Iris pigment epithelial cell (primary cell): ENCODE measurements at places on chromosomes 4 and X.
A peak's percentile ranks its signal among the peaks of the same experiment; 100 is the strongest.

GRCh38 chrX:154355094-154355775, 19.2 kb downstream of the FLNA start:
- no peak for DNase-seq

- no peak for DNase-seq
Observed at GRCh38 chr4:183467246-183467645, 22.8 kb downstream of the CDKN2AIP start.

- DNase-seq, result no peak
Observed at GRCh38 chr4:159018062-159018629, 84.7 kb upstream of the RAPGEF2 start.

DNA sequence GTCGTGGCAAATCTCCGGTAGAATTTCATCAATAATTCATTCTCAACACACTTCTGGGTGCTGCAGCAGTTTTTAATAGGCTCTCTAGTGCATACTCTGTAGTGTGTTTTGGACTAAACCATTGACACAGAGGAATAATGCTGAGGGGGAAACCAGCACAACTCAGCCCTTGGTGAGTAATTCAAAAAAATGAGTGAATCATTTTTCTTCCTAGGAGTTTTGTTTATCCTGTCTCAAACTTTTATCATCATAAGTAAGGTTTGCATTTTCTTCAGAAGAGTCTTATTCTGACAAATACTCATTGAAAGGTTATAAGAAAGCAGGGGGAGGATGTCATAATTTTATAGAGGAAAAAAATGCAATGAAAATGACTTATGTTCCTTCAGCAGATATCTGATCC, 2542.7 kb downstream of the PCDH7 start:
- peak; percentile 52 for DNase-seq

DNA sequence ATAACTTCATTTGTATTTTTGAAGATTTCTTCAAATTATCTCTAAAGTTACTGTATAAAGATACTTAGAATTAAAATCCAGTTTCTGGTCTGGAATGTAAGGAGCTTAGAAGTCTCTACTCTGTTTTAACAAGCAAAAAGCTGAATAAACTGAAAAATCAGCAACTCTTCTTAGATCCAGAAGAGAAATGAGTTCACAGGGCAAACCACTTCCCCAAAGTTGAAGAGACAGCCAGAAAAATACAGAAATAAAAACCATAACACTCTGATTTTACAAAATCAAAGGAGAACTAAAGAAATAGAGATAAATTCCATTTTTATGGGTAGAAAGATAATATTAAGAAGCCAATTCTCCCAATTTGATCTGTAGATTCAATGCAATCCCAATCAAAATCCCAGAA, 1166.8 kb downstream of the ADGRL3 start:
- no peak for DNase-seq

GRCh38 chr4:186775902-186776301, 52.2 kb upstream of the FAT1 start:
- DNase-seq, result peak; percentile 47

DNA sequence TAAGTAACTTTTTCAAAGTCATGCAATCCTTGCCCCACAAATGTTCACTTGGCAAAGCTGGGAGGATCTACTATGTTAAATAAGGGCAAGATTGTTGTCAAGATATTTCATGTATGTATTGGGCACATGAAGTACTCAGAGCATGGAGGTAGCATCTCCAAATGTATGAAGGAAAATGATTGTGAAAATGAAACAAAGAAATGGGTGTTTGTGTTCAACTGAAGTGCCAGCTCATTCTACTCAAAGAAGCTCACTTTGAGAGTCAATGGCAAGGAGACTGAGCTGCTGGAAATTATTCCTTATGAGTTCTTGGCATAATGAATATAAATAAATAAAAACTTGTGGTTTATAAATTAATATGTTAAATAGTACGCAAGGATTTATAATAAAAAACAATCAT, 124.5 kb upstream of the ARSJ start:
- DNase-seq, result no peak

DNA sequence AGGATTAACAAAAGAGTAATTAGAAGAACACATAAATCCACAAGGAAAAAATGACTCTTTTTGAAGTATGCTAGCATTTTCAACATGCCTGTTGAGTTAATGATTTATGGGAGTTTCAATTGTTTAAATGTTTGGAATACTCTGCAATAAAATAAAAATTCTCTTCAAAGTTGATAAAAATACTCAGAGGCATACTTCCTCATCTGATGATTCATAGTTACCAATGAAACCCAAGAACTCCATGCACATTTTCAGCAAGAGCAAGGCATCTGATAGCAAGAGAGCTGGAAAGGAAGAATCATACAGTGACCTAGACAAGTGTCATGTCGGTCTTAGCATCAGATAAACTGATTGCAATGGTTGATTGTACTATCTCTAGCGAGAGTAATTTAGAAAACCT, 443.7 kb upstream of the ATOH1 start:
- peak; percentile 76 for DNase-seq

- peak; percentile 58 for DNase-seq
Observed at GRCh38 chr4:110621328-110621812, 1.5 kb downstream of the PITX2 start.

DNA sequence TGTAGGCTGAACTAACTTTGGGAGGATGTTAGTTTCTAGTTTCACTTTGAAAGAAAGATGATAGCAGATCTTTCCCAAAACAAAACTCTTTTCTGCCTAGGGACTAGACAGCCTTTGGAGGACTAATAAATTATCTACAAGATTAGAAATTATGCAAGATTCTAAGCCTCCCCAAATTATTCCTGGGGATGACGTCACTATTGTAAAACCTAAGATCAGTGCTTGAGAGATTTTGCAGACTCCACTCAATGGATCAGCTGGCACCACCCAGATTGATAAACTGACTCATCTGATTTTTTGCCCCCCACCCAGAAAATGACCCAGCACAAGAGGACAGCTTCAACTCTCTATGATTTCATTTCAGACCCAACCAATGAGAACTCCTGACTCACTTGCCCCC, 1057.9 kb upstream of the DIAPH2 start:
- DNase-seq, result no peak

DNA sequence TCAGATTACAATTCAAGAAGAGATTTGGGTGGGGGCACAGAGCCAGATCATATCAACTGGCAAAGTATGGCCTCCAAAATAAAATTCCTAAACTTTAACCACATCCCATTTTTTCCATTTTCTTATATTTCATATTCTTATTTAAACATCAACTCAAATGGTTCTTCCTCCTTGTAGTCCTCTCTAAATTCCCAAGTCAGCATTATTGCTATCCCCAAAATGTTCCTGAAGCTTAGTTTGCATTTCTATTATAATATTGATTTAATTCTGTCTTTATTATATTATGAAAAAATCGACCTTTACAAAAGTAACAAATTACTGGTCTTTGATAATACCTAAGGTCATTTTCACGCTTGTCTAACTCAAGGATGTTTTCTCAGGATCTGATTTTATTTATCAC, 67.5 kb downstream of the NPY1R start:
- DNase-seq, result no peak

DNA sequence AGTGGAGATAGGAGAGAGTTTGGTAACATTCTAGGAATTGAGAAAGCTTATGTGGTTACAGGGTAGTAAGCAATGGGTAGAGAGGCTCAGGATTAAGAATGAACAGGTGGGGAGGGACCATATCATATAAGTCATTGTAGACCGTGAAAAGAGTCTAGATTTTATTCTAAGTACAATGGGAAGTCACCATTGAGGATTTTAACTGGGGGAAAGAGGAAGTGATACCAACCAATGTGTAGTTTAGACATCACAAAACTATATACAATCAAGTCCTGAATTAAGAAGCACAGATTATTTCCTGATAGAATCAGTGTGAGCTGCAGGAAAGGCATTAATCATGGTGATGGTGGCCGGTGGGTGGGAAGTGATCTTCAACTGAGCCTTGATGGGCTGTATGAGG, 178.3 kb upstream of the ZIC3 start:
- DNase-seq, result no peak

GRCh38 chrX:47854474-47854873, 17.8 kb downstream of the ZNF81 start:
- DNase-seq, result peak; percentile 35
